ENCODE measurements at places on chromosomes 1 and 21.
A peak's percentile ranks its signal among the peaks of the same experiment; 100 is the strongest.

DNA sequence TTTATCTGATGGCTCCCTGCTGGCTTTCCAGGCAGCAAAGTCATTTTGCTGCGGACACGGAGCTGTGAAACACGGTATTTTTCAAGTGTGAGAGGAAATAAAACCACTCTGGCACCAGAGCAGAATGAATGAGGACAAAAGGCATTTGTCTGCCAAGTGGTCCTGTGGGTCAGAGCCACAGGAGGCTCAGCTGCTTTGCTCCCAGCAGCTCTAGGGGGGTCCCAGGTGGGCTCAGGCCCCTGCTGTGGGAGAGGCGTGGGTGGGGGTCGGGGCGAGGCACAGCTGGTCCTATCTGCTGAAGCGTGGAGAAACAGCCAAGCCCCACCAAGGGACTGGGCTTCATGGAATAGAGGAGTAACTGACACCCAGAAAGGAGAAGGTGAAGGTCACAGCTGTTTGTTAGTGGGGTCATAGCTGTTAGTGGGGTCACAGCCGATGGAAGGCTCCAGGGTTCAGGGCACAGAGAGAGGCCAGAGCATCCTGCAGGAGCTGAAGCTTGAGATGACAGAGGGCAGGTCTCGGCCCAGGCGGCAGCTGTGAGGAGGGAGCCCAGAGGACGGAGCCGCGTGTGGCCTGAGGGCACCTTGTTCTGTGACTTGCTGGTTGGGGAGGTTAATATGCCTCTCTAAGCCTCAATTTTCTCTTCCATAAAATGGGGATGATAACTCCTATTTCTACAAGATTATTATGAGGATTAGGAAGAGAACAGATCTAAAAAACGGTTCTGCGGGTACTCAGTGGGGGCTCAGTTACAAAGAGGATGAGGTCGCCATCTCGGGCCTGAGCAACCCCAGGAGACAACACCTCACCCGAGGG lies 7.1 kb downstream of the KIF17 start:
- DNase-seq = no peak

DNA sequence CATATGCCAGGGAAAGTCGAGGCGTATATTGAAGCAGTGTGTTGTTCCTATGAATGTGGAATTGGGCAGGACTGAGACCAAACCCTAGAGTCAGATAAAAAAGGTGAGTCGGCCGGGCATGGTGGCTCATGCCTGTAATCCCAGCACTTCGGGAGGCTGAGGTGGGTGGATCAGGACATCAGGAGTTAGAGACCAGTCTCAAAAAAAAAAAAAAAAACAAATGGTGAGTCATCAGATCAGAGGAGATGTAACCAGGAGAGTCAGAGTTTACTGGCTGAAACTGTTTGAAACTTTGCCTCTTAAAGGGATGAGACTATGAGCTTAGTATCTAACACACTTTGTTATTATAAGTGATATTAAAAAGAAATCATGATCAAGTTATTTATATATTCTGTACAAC lies 26.4 kb upstream of the SYCP1 start:
- no peak for DNase-seq

DNA sequence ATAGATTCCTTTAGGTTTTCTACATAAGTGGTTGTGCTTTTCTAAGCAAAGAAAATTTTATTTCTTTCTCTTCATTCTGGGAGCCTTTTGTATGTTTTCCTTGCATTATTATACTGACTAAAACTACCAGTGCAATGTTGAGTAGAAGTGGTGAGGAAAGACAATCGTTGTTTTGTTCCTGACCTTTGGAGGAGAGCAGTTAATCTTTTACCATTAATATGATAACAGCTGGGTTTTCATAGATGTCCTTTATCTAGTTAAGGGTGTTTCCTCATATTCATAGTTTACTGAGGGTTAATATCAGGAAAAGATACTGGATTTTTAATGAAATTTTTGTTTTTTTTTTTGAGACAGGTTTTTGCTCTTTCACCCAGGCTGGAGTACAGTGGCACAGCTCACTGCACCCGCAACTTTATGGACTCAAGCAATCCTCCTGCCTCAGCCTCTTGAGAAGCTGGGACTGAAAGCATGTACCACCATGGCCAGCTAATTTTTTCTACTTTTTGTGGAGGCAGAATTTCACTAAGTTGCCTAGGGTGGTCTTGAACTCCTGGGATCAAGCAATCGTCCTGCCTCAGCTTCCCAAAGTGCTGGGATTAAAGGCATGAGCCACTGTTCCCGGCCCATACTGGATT lies 9.0 kb upstream of the KCTD3 start:
- no peak for DNase-seq

DNA sequence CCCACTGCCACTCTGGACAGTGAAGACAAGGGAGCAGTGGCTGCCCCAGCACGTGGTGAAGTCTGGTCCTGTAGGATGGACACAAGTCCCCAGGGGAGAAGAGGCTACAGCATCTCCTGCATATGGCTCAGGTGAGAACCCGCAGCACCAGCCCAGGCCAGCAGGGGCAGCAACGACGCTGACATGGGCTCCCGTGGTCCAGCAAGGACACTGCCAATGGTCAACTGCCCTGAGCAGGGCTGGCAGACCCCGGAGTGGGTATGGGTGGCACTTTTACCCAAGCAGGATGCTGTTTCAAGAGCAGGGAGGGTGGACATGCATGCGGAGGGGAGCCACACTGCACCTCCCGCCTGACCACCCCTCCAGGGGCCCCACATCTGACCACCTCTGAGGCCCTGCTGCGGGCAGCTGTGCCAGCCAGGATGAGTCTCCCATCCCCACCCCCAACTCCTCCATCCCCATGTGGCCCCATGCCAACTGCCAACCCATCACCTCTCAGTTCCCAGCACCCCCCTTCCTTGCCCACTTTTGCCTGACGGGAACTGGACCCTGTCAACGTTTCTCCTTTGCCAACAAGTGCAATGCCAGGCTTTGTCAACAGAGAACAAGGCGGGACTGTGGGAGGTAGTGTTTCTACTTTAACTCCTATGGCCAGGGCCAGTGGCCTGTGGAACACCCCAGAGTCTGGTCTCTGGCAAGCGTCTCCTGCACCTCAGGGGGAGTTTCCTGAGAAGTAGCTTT lies 8.6 kb downstream of the MORN1 start:
- DNase-seq = peak; percentile 26
